Activated T-helper 1 cell treated with anti-CD3 and anti-CD28 coated beads, Interleukin-12 subunit alpha, Interleukin-12 subunit beta, Interleukin-2, Interleukin-4 antibody, amounts not matched to agents 30 ng/mL and 10 ng/mL and 1 ng/mL, durations not matched to agents 14 hours and 24 hours and 36 hours (primary cell): ENCODE measurements at places on chromosomes 1 and 21. TPM values are rescaled to one million over a fixed set of nuclear protein-coding genes. Genes with fewer than 3 reads are reported as not detected.

The PSMA5 gene
- total RNA-seq: 241 and 283 TPM in 2 replicates

The ATP1B1 gene
- total RNA-seq: 12.3 TPM in 2 replicates

DNA sequence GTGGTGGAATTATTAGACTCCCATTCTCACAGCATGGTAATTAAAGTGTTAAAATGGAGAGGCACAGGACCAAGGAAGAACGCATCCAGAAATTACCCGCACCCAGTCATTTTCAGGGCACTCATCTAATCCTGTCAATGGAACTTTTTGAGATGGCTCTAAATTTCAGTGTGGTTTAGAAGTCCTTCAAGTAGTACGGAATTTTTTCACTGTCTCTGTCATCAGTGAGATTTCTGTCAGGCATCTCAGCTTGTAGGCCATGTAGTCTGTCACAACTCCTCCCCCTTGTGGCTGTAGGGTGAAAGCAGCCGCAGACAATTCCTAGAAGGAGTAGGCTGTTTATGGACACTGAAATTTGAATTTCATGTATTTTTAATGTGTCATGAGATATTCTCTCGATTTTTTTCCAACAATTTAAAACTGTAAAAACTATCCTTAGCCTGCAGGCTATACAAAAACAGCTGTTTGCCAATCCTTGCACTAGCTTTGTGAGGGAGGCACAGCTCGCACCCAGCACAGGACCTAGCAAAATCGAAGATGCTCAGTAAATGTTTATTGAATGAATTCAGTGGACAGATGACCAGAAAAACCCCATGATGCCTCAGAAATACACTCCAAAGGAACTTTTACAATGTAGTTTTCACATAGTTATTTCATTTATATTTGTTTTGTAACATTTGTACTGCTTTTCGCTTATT, 6.6 kb upstream of the NUP133 start:
- H3K27me3 ChIP-seq: peaks cover 2% of the 10 kb centered on the region
- H3K27ac ChIP-seq: no peak overlapping the region
- no peak overlapping the region for H3K4me3 ChIP-seq
- H3K4me1 ChIP-seq: peaks cover 8% of the 10 kb centered on the region
- DNase-seq: peak; percentile 34

- no peaks in the 10 kb centered on the region for H3K27me3 ChIP-seq
- H3K27ac ChIP-seq: no peak overlapping the region
- peaks cover 1% of the 10 kb centered on the region for H3K36me3 ChIP-seq
- no peak for DNase-seq
- H3K4me1 ChIP-seq: peaks cover 26% of the 10 kb centered on the region
- H3K4me3 ChIP-seq: no peak overlapping the region
Observed at GRCh38 chr1:147665521-147665920, 4.8 kb downstream of the ACP6 start.

GRCh38 chr21:16248705-16249104, 518.9 kb downstream of the USP25 start:
- H3K4me1 ChIP-seq: no peaks in the 10 kb centered on the region
- H3K36me3 ChIP-seq: no peaks in the 10 kb centered on the region
- no peak overlapping the region for H3K4me3 ChIP-seq
